ENCODE measurements at places on chromosomes 6 and 20.

DNA sequence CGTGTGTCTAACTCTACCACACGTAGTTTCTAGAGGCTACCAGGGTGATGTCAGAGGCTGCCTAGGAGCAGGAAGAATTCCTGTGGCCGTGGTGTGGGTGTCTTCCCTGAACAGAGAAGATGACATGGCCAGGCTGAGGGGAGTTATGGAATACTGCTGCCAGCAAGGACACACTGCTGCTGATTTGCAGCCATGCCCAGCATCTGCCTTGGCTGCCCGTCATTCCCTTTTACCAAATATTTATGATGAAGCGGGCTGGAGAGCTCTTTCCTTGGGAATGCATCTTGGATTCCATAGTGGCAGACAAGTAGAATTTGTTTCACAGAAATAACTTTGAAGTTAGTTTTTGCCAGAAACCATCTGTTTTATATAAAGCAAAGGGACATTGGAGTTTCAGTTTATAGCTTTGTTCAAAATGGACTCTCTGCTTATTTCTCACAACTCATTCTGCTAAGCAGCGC is 80.8 kb upstream of the VSTM2L start:
- DNase-seq, result no peak

- DNase-seq, result no peak
Measured at GRCh38 chr6:157941101-157941863, 40.4 kb upstream of the SYNJ2 start.

DNA sequence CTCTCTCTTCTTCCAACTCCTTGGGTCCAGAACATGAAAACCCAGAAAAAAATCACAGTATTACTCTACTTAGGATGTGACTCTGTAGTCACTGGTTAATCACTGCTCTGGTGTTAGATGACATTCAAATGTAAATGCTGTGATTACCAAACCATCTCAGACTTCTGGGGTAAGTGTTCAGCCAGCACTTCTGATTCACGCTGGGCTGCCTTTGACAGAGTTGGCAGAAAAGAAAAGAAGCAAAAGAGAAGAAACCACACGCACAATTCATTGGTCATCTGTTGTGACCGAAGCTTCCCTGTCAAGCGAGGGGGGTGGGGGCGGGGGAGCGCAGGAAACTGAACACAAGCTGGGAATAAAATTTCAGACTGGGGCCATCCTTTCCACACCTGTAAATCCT is 82.7 kb downstream of the PSMG4 start:
- no peak for DNase-seq

DNA sequence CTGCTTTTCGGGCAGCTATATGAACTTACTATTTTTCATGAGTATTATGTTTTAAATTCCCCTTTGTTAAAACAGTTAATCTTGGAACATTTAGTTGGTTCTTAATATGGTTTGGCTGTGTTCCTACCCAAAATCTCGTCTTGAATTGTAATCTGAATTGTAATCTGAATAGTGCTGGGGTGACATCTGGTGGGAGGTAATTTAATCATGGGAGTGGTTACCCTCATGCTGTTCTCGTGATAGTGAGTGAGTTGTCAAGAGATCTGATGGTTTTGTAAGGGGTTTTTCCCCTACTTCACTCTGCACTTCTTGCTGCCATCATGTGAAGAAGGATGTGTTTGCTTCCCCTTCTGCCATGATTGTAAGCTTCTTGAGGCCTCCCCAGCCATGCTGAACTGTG is 305.4 kb upstream of the MAP3K7 start:
- no peak for DNase-seq

- DNase-seq, result no peak
Measured at GRCh38 chr6:1285556-1285955, 26.3 kb upstream of the FOXQ1 start.

GRCh38 chr20:20786428-20786827 is 74.0 kb upstream of the RALGAPA2 start:
- DNase-seq, result no peak

DNA sequence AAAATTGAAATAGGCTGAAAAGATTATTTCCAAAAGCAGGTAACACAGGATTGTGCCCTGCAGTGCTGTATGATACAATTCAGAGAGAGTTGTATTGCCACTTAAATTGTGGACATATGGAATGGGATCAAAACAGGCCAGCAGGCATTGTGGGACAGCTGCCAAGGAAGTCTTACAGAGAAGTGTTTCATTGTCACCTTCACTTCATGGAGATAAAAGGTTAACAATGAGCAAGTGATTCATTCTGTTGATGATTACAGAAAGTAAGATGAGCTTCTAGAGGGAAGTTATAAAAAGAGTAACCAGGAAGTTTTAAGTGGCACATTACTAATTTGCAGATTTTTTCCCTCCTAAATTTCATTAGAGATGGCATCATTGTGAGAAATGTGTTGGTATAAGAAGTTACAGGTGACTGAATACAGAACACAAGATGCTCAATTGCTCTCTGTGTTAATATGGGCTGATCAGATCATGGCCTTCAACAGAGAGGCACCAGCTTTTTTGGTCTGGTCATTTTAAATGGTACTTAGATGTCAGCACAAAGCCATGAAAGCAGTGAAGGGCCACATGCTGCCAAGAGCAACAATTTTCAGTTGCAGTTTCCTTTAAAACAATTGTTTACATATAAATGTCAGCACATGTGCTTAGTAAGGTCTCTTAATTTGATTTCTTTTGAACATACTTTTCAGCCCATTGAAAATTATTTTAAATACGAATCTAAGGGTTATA is 402.5 kb upstream of the FKBP1C start:
- DNase-seq, result peak; percentile 8

DNA sequence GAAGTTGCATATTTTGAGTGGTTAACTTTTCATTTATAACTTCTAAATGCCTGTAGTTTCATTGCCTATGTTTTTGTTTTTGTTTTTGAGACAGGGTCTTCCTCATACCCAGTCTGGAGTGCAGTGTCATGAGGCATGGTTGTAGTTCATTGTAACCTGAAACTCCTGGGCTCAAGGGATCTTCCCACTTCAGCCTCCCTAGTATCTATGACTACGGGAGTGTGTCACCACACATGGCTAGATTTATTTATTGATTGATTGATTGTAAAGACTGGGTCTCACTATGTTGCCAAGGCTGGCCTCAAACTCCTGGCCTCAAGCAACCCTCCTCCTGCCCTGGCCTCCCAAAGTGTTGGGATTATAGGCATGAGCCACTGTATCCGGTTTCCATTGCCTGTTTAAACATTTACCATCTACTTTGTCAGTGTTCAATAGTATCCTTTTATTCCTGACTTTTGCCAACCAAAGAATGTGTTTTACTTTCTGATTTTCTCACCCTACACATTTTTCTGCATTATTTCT is 144.6 kb downstream of the CDKAL1 start:
- DNase-seq, result no peak

- no peak for DNase-seq
Measured at GRCh38 chr20:51440589-51440988, 101.9 kb downstream of the NFATC2 start.

GRCh38 chr20:2446845-2447244 is 23.7 kb downstream of the SNRPB start:
- DNase-seq, result no peak

DNA sequence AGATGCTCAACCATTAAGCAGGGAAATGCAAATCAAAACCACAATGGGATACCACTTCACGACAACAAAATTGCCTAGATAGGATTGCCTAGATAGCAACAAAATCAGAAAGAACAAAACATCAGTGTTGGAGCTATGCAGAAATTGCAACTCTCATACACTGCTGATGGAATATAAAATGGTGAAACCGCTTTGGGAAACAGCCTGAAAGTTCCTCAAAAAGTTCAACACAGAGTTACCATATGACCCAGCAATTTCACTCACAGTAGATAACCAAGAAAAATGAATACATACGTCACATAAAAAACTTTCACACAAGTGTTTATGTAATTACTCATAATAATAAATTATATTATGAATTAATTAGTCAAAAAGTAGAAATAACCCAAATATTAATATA is 78.3 kb downstream of the MAFB start:
- DNase-seq, result no peak

DNA sequence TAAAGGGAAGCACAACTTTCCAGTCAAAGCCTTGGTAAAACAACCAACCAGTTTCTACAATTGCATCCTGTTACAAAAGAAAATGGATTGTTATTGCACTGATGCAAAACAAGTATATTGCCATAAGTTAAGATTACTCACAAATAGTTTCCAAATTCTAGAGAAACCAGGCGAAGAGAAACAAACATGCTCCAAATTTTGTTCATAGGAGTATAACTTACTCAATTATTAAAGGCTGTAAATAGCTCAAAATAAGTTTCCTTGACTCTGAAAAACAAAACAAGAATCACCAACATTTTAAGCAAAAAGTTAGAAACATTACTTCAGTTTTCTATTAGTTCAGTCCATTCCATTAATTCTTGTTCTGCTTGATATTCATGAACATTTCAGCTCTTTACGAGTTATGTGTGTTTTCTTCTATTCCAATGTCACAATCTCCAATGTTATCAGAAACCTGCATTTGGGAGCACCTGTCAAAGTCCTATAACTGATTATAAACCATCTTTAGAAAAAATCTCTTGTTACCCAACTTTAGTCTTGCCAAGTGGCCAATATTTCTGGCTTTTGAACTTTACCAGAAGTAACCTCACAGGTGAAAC is 137.9 kb upstream of the THBS2 start:
- no peak for DNase-seq

- DNase-seq, result no peak
Measured at GRCh38 chr20:40459299-40459698, 229.7 kb downstream of the MAFB start.

DNA sequence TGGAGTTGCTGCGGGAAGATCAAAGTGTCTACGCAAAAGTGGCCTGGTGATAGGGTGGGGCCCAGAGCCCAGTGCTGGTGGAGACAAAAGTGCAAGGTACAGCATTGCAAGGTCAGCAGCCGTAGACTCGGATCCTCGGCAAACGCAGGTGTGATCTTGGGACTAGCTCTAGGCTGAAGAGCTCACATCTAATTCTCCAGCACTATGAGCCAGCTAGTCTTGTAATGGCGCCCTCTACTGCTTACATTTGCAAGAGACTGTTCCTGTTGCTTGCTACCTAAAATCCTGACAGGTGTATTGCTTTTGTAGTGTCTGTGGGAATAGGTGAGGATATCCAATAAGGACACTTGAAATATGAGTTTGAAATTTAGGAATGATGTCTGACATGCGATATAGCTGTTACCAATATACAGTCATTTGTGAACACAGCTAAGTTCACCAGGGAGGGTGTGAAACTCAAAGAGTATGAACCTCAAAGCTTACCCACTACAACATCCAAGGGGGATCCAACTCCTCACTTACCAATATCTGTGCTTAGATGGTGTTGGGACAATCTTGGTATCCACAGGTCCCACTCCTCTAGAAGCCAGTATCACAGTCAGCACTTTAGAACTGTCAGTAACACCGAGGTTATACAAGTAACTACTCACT is 58.4 kb downstream of the PDE7B start:
- peak; percentile 39 for DNase-seq

DNA sequence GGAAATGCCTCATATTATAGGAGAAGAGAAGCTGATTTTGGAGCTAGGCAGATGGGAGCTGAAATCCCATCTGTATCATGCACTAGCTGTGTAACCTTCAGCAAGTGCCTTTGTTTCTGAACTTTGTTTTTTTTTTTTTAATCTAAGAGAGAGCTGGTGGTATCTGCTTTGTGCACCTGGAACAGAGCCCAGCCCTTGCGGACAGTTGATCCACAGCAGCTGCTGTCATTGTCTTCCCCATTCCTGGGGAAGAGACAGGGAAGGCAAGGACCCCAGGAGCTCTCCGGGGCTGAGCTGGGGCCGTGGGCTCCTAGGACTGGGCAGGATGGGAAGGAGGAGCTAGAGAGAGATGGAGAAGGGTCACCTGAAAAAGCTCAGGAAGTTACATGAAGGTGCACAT is 92.1 kb downstream of the SYNJ2 start:
- no peak for DNase-seq

- DNase-seq, result no peak
Measured at GRCh38 chr6:24099181-24099580, 26.8 kb upstream of the NRSN1 start.

DNA sequence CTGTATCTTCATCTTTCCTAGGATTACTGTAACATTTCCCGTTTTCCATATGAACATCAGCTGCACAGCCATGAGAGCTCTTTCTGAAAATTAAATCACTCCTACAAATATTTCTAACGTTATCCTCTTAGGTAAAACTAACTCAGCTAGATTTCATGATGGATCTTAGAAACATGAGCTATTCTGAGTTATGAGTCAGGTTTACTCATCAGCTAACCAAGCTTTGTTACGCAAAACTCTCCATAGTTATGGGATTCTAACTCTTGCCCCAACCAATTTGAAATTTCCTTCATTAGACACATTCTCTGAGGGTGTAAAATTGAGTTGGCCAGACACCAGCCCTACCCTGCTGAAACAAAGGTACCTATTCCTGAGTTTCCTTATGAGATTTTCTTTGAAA is 14.0 kb downstream of the DEFB110 start:
- DNase-seq, result no peak

DNA sequence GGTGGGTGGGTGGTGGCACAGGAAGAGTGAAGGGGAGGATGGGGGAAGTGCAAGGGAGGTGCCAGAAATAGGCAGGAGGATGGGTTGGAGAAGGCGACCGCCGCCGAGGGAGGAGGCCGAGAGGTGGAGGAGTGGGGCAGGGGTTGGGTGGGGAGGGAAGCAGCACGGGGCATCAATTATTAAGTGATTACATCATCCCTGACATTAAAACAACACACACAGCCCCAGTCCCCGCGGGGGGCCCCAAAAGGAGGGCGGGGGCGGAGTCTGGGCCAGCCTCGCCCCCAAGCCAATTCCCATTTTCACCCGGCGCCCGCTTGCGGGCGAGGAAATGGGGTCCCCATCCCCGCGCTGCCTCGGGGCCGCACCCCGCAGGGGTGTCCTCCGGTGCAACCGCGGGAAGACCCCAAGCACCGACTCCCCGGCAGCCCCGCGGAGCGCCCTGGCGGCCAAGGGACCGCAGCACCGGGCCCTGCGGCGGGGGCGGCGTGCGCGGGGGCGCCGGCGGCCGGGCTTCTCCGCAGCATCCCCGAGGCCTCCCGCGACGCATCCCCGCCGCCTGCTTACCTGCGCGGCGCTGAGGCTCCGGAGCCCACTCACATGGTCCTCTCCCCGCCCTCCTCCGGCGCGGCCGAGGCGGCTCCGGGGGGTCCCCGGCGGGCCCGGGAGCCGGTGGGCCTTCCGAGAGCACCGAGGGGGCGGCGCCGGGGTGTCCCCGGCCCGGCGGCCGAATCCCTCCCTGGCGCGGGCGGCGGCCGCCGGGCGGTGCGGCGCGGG is 663 bp downstream of the FYN start:
- peak; percentile 34 for DNase-seq

DNA sequence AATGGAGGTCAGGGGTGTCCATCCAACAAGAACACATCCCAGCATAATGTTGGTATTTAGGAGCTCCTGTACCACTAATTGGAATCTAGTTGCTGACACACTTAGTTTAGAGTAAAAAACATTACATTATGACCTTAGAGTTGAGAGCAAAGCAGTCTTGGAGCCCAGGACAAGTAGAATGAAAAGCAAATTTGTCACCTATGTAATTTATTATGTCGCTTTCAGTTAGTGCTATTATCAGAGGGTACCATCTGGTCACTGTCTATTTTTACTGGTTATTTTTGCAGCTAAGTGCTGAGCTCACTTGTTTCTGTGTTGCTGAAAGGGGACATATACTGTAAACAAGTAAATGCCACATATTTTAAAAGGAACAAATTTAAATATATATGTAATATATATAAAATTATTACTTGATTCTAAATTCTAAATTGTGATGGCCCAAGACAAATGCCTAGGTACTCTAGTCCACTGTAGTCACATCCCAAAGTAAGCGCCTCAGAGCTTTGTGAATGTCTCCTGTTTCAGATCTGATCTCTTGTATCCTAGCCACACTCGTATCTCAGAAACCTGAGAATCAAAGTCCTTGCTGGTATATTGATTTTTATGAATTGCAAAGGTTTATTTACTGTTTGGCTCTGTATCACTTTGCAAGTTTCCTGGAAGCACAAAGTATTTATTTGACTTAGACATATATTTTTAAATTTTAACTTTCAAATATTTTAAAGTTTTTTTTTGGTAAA is 148.6 kb upstream of the MAN1A1 start:
- DNase-seq, result no peak
